ENCODE measurements at places on chromosomes 3 and 15.

DNA sequence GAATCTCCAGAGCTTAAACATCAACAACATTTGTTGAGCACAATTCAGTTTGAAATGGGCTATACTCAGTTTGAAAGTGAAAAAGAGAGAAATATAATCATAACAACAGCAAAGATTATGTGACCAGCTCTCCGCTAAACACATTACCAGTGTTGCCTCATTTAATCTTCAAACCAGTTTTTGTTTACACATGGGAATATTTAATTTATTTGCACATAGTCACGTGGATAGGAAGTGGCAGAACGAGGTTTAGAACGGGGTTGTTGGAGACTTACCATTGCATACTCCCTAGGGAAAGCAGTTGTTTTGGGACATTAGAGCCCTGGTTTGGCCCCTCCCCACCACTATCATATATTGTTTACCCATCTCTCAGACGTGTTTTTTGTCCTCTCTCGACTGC is 77.2 kb downstream of the IL1RAP start:
- no peak for DNase-seq

- no peak for DNase-seq
Observed at GRCh38 chr3:127964053-127964452, 49.0 kb downstream of the KBTBD12 start.

GRCh38 chr3:40911928-40912327 is 287.4 kb upstream of the CTNNB1 start:
- DNase-seq, result no peak

GRCh38 chr3:45409921-45410320 is 21.5 kb downstream of the LARS2 start:
- DNase-seq, result no peak

GRCh38 chr3:151362751-151363174 is 21.8 kb downstream of the P2RY12 start:
- DNase-seq, result no peak

DNA sequence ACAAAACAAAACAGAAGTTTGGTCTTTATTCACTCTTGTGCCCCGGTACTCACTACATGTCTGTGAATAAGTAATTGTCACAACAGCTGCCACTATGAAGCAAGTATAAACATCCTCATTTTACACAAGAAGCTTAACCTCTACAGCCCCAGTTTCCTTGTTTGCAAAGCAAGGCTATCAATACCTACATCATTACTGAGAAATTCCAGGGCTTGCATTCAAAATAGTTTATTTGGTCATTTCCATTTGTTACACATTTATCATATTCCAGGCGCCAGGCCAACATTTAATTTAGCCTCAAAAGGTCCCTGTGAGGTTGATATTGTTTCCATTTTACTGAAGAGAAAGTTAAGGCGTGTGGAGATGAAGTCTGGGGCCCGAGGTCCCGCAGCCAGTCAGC is 161.4 kb upstream of the LRTM1 start:
- no peak for DNase-seq

- DNase-seq, result no peak
Observed at GRCh38 chr15:29065571-29065970, 179.8 kb downstream of the APBA2 start.

All from activated T-helper 2 cell treated with anti-CD3 and anti-CD28 coated beads, Interferon-gamma antibody, Interleukin-2, Interleukin-4, amounts not matched to agents 10 μg/mL and 5 μg/mL and 100 μg/mL, durations not matched to agents 14 hours and 24 hours and 36 hours (primary cell).